ENCODE measurements at places on chromosomes 1 and 21. TPM values are rescaled to one million over a fixed set of nuclear protein-coding genes. Genes with fewer than 3 reads are reported as not detected.

DNA sequence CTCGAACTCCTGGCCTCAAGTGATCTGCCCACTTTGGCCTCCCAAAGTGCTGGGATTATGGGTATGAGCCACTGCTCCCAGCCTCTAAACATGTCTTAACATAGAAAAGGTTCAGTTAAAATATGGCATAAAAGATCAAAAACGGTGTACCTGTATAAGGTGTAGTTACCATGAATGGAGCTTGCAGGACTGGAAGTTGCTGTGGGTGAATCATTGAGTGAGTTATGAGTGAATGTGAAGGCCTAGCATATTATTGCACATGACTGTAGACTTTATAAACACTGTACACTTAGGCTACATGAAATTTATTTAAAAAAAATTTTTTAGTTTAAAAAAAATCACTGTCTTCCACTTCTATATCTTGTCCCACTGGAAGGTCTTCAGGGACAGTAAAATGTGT lies 15.7 kb downstream of the ABCD3 start:
- peaks cover 7% of the 10 kb centered on the region for H3K36me3 ChIP-seq
- H3K27ac ChIP-seq: no peak overlapping the region
- H3K4me3 ChIP-seq: no peak overlapping the region
- no peaks in the 10 kb centered on the region for H3K27me3 ChIP-seq
- peaks cover 41% of the 10 kb centered on the region for H3K4me1 ChIP-seq
- DNase-seq: no peak

- H3K36me3 ChIP-seq: no peaks in the 10 kb centered on the region
- no peak overlapping the region for H3K4me3 ChIP-seq
- H3K27me3 ChIP-seq: no peaks in the 10 kb centered on the region
- no peak for DNase-seq
- H3K4me1 ChIP-seq: no peaks in the 10 kb centered on the region
These were observed 10.7 kb upstream of the CNR2 start for GRCh38 chr1:23923592-23924499.

DNA sequence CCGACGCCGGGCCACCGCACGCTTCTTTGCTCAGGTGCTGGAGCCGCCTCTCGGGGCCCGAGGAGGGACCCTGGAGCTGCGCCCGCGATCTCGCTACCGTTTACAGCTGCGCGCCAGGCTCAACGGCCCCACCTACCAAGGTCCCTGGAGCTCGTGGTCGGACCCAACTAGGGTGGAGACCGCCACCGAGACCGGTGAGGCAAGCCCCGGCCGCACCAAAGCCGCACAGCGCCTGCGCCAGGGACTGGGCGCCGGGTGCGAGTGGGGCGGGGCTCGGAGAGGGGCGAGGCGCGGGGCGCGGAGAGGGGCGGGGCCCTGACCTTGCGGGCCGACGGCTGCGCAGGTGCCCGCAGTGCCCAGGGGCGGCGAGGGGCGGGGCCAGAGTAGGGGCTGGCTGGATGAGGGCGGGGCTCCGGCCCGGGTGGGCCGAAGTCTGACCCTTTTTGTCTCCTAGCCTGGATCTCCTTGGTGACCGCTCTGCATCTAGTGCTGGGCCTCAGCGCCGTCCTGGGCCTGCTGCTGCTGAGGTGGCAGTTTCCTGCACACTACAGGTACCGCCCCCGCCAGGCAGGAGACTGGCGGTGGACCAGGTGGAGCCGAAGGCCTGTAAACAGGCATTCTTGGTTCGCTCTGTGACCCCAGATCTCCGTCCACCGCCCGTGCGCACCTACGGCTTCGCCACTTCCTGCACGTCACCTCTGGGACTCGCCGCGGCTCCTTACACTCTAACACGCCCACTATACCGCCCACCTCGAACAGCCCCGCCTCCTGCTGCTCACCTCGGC lies 9.8 kb upstream of the CDC20 start:
- peak overlapping the region; percentile 1 for H3K27ac ChIP-seq
- no peaks in the 10 kb centered on the region for H3K36me3 ChIP-seq
- H3K27me3 ChIP-seq: no peaks in the 10 kb centered on the region
- H3K4me1 ChIP-seq: peaks cover 5% of the 10 kb centered on the region
- peak; percentile 76 for DNase-seq

DNA sequence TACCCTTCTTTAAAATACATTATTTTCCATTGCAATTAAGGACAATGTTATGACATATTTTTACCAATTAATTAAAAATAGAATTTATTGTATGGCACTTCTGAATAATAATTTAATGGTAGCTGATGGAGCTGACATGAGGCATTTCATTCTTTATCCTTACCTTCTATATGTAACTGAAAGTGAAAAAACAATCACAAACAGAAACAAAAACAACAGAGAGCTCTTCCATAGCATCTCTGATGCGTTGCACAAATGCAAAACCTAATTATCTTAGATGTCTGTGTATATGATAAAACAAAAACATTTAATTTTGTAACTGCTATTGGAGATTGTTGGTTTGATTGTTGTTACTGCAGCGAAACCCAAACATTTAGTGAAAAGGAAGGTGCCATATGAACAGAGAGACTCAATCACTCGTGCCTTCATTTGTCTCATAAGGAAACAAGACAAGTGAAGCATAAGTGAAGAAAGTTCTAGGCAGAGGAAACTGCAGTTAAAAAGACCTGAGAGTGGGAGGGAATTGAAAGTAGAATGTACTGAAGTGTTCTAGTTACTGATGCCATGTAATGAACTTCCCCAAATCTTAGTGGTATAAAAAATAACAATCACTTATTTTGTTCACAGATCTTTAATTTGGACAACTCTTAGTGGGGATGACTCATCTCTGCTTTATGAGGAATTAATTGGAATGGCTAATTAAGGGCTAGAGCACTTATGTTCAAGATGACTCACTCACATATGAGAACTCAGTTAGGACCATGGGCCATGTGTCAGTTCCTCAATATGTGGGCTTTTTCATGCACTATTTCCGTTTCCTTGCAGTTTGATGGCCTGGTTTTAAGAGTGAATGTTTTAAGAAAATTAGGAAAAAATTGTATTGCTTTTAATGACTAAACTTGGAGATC lies 245.0 kb upstream of the OLFM3 start:
- H3K36me3 ChIP-seq: no peaks in the 10 kb centered on the region
- no peak overlapping the region for H3K27ac ChIP-seq
- H3K4me1 ChIP-seq: no peaks in the 10 kb centered on the region
- H3K4me3 ChIP-seq: no peak overlapping the region
- H3K27me3 ChIP-seq: no peaks in the 10 kb centered on the region

DNA sequence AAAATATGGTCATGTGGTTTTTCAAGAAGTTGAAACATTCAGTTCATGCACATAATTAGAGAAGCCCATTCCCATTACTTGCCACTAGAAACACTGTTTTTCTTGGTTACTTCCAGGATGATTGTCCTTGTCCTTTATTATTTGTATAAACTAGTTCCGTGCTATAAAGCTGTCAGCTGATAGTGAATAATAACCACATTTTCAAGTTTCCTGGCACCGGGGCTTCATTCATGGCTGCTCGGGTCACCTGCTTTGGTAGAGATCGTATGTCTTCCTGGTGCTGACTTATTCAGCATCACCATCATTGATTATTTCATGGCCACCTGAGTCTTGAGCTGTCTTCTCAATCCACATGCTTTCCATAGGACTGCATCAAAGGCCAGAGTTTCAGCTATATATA lies 62.9 kb upstream of the ZNF326 start:
- H3K4me3 ChIP-seq: no peak overlapping the region
- H3K36me3 ChIP-seq: peaks cover 24% of the 10 kb centered on the region
- no peaks in the 10 kb centered on the region for H3K27me3 ChIP-seq

The BEND5 gene
- 5.9 TPM for total RNA-seq

The LENEP gene
- 2.3 TPM for total RNA-seq

The ZNF593OS gene
- not detected for total RNA-seq

The FAM151A gene
- not detected for total RNA-seq
